Activated T-helper 1 cell treated with Interleukin-2 at 50 U/mL for 16 hours (primary cell): ENCODE measurements at places on chromosomes 5 and 9.

- DNase-seq: no peak
Measured at GRCh38 chr9:97994703-97995102, 11.6 kb downstream of the ANP32B start.

DNA sequence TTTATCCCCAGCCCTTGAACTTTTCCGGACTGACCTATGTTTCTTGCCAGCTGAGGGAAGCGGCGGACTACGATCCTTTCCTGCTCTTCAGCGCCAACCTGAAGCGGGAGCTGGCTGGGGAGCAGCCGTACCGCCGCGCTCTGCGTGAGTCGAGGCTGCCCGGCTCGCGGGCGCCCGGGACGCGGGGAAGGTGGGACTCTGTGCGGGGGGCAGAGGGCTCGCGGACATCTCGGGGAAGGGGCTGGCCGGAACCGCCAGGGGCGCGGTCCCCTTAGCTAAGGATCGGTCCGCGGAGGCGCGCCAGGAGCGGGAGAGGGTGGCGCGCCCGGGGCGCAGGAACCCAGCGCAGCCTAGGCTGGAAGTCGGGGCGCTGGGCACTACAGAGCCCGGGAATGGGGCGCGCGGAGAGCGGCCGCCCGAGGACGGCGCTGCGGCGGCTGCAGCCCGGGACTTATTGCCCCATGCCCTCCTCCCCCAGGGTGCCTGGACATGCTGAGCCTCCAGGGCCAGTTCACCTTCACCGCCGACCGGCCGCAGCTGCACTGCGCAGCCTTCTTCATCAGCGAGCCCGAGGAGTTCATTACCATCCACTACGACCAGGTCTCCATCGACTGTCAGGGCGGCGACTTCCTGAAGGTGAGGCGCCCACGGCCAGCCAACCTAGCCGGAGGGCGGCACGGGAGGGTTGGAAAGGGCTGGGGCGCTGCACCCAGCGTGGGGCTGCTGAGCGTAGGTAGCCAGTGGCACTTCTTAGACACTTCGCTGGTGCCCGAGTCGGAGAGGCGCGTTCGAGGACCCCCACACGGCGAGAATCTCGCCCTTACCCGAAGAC, 922 bp downstream of the CRHBP start:
- DNase-seq: no peak

DNA sequence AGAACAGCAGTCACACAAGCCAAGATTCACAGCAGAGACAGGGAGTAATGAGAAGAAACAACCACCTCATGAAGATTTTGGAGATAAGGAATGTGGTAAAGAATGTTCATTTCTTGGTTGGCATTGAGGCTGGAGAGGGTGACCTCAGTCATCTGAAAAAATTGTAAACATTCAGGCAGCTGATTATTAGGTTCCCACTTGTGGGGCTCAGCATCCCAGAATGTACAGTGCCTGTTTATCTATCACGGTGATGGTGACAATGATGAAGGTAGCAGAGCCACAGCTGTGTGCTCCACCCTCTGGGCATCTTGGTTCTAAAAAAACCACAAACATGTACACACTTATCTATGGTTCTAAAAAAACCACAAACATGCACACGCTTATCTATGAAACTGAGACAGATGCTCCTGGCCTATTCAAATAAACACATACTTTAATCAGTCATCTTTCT, 143.9 kb upstream of the MOCS2 start:
- DNase-seq: no peak

GRCh38 chr5:40001796-40002195, 577.0 kb upstream of the DAB2 start:
- DNase-seq: no peak

GRCh38 chr5:77427998-77428397, 64.1 kb downstream of the WDR41 start:
- DNase-seq: no peak

- DNase-seq: no peak
Measured at GRCh38 chr9:79165020-79165780, 406.6 kb upstream of the TLE4 start.

DNA sequence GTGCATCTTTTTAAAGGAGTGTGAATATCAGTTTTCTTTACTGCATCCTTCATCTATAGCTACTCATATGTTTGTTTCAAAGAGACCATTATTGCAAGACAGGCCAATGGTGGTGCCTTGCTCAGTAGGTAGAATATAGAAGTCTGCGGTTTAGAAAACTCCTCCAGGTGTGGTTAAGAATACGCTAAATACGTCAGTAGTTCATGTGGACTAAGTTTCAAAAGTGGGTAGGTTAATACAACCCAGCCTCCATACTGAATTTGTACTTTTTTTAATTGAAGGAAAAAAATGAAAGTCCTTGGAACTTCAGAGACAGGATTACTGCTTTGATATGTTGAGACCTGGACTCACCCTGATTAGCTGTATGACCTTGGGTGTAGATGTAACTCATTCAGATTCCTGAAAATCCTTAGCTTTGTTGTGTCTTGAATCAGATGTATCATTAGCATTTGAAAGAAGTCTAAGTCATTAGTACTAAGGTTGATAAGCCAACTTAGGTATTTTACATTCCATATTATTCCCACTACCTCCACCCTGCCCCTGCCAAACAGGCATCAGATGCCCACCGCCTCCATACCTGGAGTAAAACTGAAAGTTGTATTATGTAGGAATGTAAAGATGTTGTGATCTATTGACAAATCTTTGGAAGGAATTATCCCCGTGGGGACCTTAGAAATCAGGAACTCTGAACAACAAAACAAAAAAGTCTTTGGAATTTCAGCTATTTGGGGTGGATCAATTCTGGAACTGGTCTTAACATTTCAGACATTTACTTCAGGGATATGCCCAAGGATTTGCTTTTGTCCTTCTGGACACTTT, 6.1 kb downstream of the BASP1 start:
- no peak for DNase-seq

GRCh38 chr5:81757404-81757803, 6.5 kb upstream of the SSBP2 start:
- no peak for DNase-seq

DNA sequence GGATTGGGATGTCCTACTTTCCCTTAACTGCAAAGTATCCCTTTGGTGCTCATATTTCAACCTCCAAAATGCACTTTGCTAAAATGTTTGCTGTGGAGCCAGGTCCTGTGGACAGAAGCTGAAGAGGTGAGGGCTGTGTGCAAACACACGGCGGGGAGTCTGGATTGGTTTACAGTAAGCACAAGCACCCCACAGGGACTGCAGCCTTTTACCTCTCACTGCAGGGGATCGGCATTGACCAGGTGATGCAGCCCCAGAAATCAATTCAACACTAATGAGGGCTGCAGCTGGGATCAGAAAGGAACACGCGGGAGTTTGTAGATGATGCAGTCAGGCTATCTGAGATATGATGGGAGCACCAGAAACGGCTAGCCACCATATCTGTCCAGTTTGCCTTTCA, 450.9 kb downstream of the CCDC171 start:
- no peak for DNase-seq

GRCh38 chr5:3022665-3023064, 271.2 kb upstream of the IRX2 start:
- no peak for DNase-seq

DNA sequence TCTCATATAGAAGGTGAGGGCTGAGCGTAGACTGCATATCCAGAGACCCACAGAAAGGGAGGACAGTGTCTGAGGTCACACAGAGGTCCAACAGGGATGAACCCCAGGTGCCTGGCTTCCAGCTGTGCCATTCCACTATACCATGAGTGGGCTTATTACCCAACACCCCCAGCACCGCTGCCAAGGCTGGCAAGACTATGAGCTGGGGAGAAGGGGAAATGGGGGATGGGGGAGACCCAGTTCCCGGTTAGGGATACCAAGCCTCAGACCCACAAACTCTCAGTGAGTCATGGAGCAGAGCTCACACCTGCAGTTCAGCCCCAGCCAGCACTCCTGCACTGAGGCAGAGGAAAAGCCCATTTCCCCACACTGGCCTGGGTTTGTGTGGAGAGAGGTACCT, 106.4 kb downstream of the PSD2 start:
- DNase-seq: no peak

DNA sequence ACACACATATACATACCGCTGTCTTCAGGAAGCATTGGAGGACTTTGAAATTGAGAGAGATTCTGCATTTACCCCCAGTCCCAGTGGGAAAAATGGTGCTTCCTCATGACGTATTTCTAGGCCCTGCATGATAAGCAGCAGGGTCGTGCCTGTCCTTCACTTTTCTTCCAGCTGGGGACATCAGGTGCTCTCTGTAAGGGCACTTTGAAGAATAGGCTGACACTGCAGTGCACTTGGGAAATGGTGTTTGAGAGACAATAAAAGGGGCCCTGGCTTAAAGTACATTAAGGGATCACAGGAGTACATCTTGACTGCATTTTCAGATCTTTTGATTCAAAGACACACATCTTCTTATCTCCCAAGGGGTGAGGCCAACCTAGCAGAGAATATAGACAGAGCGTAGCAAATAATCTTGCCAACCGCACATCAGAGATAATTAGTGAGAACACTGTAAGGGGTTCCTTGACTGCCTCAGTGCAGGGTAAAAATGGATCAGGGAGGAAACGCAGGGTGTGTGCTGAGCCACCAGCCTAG, 437.9 kb downstream of the CSNK1G3 start:
- no peak for DNase-seq

- no peak for DNase-seq
Measured at GRCh38 chr9:112012026-112012902, 115.7 kb downstream of the UGCG start.

DNA sequence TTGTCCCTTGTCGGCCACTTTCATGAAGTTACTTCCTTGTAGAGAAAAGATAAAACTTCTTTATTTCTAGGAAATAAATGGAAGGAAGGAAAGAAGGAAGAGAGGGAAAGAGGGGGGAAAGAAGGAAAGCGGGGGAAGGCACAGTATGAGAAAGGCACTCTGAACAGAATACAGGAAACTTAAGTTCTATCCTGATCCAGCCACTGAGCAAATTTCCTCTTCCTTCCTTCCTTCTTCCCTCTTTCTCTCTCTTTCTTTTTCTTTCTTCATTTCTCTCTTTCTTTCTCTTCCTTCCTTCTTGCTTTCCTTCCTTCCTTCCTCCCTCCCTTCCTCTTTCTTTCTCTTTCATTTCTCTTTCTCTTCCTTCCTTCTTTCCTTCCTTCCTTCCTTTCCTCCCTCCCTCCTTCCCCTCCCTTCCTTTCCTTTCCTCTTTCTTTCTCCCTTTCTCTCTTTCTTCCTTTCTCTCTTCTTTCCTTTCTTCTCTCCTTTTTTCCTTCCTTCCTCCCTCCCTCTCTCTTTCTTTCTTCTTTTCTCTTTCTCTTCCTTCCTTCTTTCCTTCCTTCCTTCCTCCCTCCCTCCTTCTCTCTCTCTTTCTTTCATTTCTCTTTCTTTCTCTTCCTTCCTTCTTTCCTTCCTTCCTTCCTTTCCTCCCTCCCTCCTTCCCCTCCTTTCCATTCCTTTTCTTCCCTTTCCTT, 240.2 kb upstream of the BRINP1 start:
- DNase-seq: no peak

DNA sequence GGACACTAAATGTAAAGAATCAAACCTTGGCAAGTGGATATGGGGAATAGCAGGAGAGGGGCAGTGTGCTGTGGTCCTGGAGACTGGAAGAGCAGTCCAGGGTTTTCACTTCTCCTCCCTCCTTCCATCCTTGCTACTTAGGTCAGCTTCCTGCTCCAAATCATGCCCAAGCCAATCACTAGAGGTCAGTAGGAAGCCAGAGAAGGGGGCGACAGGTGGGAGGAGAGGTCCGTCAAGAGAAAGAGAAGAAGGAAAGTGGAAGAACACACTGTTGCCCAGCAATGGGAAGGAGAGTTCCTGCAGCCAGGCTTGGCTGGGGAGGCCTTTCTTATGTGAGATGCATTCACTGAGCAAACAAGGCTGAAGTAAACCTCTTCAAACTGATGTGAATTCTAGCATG, 289.6 kb downstream of the DTWD2 start:
- no peak for DNase-seq

- DNase-seq: no peak
Measured at GRCh38 chr5:6649186-6649585, 15.9 kb downstream of the SRD5A1 start.

- no peak for DNase-seq
Measured at GRCh38 chr5:160040471-160040835, 31.5 kb downstream of the TTC1 start.

DNA sequence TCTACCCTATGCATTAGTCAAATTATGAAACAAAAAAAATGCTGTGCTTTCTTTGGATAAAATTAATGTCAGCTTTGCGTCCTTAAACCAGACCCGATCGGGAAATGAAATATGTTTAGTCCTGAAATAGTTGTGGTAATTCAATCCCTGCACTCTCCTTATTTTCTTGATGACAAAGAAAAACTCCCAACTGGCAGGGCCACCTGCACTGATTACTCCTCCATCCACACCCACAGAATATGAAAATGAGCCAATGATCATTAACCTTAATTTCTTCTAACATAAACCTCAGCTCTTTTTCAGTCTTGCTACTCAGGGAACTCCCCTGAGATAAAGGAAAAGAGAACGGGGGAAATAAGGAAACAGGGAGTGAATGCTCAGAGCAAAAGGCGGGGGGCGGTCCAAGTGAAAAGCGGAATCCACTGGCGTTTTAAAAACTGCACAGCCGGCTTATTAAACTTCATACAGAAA, 245.3 kb downstream of the BNC2 start:
- no peak for DNase-seq

DNA sequence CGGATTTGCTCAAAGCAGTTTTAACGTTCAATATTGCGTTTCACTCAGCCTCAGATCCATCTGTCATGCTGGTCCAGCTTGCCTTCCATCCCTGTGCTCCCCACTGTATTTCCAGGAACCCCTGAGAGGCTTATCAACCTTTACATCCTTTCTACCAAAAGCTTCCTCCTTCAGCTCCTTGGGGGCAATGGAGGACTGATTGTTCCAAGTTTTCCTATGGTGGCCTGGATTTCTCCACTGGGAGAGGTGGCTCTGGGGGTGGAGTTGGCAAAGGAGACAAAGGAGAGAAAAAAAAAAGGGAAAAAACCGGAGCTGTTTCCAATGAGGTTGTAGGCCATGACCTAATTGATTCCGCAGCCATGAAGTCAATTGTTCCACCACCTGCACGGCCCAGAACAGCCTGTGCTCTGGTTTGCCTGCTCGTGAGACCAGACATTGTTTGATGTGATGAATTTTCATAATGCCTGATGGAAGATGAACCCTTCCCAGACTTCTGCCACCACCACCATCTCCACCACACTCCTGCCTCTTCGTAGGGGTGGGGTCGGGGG, 54.1 kb downstream of the ABLIM3 start:
- no peak for DNase-seq

GRCh38 chr9:113219969-113220368, 1.1 kb downstream of the FKBP15 start:
- no peak for DNase-seq

- no peak for DNase-seq
Measured at GRCh38 chr5:175222621-175223020, 221.4 kb downstream of the DRD1 start.

- DNase-seq: no peak
Measured at GRCh38 chr9:111852291-111852690, 44.3 kb upstream of the UGCG start.

GRCh38 chr5:95155888-95156287, 129.0 kb downstream of the MCTP1 start:
- no peak for DNase-seq

DNA sequence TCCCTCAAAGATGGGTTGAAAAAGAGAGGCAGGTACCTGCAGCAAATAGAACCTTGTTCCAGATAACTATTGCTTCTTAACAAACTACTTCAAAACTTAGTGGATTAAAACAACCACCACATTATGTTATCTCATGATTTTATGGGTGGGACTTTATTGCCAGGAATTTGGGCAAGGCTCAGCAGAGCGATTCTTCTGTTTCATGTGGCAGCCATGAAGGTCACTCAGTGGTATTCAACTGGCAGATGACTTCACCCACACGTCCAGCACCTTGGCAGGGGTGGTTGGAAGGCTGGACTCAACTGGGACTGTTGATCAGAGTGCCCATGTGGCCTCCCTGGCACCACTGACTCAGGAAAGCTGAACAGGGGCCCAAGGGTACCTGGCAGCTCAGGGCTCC, 112.0 kb downstream of the HSD17B3 start:
- DNase-seq: no peak
